ENCODE measurements at places on chromosomes 5 and 9.
A peak's percentile ranks its signal among the peaks of the same experiment; 100 is the strongest.

DNA sequence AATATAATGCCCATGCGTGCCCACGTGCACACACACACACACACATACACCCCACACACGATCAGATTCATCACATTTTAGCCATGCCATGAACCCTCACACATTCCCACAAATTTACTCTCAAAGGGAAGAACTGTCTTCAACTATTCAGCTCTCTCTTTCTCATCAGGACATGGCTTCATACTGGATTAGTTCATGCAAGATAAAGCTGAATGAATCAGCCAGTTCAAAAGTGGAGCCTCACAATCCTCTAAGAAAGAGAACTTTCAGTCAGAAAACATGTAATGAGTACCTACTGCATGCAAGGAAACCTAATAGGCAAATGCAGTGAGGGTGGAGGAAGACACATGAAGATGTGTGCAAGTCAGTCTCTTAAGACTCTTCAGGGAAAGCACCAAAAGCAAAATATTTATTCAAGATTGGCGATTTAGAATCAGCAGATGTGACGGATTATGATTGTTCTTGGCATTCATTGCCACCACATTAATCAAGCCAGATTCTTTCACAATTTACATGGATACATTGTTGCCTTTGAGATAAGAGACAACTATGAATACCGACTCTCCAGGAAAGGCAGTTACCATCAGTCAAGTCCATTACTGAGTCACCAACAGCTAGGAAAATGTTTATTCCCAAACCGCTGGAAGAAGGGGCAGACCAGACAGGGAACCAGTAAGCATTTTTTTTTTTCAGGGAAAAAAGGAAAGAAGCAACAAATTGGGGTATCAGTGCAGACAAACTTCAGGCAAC, 30.3 kb upstream of the PUM3 start:
- no peak for DNase-seq

- DNase-seq: no peak
Measured at GRCh38 chr5:75608870-75609269, 2.4 kb upstream of the ANKDD1B start.

DNA sequence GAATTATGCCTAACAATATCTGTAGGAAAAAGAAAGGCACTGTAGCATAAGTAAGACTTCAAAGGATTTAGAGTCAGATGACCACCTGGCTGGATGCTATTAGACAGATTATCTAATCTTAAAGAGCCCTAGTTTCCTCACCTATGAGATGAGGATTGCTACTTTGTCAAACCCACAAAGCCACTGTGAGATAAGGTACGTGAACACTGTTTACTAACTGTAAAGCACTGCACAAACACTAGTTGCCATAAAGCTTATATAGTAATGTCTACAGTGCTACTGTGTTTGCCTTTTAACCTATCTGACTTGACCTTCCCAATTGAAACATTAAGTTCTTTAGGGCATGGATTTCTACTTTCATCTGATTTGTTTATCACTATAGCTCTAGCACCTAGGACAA, 10.3 kb downstream of the TRMO start:
- DNase-seq: no peak

DNA sequence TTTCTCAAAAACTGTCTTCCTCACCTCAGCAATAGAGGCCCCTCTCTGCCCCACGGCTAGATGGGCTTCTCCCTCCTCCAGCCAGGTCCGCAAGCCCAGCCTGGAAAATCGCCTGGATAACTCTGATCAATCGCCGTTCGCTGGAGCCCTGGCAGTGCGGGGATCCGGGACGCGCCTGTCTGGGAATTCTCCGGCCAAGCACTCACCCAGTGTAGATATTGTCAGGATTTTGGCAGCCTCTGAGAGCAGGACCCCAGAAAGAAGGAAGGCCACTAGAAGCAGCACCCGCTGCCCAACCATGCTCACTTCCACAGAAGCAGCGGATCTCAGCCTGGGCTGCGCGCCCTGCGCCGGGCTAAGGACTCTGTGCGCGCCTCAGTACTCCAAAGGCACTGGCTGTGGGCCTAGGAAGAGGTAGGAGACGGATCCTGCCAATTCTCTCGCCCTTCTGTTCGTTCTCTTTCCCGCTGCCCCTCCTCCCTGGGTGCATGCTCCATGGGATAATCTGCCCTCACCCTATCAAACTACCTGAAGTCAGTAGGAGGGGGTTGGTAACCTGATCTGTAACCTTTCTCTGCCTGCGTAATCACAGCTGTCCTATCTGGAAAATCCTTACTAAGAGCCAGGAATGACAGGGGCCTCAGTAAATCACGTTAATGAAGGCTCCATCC, at the start of gene UGT3A1:
TSS of gene UGT3A1 (minus strand) at position 450 of the 671 bp plus-strand sequence. CDS start at position 300, 150 bp downstream.
- no peak for DNase-seq

- no peak for DNase-seq
Measured at GRCh38 chr5:86536396-86536795, 81.3 kb upstream of the COX7C start.

- DNase-seq: no peak
Measured at GRCh38 chr5:95641741-95642220, 4.8 kb upstream of the RFESD start.

DNA sequence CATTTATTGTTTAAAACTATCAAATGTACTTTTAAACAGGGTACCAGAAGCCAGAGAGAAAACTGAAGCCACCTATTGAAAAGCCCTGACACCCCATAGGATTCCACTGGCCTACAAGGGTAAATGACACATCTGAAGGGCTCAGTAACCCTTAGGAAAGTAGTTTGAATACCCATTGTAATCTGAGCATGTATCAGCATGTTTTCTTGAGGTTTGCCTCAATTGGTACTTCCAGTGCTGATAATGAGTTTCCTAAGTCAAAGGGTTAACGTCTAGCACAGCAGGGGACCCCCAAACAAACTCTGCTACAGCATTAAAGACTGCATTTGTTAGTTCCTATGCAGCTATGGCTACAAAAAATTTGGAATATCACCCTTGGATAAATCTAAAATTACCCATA, 657.1 kb downstream of the NR2F1-AS1 start:
- DNase-seq: no peak

DNA sequence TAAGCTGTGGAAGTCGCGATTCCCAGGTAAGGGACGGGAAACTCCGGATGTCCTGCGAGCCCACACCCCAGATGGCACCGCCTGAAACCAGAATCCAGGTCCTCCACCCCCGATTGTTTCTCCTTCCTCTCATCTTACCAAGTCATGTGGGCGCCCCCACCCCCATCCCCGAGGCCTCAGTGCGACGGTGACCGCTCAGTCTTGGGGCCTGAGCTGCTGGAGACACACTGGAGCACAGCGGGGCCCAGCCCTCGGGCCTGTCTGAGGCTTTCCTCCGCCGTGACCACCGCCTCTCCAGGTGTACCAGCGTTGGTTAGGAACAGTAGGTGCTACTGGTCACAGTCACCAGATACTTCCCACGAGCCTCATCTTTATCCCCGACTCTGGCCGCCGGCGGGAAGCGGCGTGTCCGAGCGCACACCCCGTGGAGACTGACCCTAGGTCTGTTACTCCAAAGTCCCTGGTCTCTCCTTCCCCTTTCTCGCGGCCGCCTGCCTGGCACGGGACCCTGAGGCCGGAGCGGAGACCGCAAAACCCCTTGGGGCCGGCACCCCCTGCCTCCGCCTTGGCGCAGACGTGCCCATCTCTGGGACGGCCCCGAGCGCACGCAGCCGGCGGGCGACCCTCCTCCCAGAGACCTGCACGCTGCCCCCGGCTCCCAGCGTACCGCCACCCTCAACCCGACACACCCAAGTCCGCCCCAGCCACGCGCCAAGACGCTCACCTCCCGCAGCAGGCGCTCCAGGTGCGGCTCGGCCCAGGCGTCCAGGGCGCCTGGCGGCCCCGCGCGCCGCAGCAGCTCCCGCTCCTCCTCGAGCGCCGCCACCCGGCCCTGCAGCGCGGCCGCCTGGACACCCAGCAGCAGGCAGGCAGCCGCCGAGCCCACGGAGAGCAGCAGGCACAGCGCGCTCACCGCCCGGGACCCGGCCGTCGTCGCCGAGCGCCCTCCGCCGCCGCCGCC, 733 bp downstream of the COL23A1 start:
- no peak for DNase-seq

- DNase-seq: no peak
Measured at GRCh38 chr9:120807607-120808379, 14.6 kb upstream of the FBXW2 start.

GRCh38 chr5:81397176-81397575, 3.2 kb upstream of the ACOT12 start:
- no peak for DNase-seq

DNA sequence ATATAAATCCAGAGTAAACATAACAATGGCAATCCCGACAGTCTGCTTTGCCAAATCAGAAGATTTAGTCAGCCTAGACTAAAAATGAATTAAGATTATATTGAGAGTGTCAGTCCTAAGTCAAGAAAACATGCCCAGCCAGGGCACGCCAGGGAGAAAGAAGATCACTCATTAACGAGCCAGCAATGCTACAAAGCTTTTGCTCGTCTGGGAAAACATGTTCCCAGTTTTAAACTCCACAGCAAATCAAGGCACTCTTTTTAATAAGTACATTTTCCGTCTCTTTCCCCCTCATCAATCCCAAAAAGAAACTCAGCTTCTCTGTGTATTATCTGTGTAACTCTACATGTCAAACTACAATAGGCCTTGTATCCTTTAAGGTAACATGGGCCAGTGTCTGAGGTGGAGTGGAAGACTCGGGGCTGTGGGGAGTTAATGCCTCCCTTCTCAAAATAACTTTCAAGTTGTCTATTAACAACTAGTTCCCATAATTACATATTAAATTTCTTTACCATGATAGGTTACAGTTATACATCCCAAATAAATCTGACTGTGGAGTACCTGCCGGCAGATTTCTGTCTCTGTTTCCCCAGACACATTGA, 40.9 kb downstream of the NFIB start:
- no peak for DNase-seq

DNA sequence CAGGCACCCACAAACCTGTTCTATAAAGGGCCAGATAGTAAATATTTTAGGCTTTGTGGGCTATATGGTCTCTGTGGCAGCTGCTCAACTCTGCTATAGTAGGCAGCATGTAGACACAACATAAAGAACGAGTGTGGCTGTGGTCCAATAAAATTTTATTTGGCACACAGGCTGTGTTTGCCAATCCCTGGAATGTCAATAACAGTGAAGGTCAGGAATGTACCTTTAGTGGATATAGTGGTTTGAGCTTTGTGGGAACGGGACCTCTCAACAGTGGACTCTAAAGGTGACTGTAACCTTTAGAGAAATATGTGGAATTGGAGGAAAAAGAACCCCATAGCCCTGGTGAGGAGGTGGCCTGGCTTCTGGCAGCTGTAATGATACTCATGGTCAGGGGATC, 145.2 kb downstream of the MAST4 start:
- no peak for DNase-seq

DNA sequence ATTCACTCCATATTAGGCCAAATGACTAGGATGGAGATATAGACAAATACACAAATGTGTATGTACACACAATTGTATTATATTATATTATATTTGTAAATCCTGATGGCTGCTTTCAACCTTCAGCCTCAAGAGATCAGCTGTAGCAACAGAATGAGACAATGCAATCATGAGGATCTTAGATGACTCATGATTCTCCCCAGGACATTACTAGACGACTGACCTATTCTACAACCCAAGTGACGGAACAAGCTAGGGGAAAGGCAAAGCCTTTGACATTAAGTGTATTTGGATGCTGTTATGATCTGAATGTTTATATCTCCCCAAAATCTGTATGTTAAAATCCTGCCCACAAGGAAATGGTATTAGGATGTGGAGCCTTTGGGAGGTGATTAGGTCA, 66.5 kb downstream of the COX7C start:
- DNase-seq: peak; percentile 11

- no peak for DNase-seq
Measured at GRCh38 chr9:133060417-133060841, 1.4 kb upstream of the CEL start.

DNA sequence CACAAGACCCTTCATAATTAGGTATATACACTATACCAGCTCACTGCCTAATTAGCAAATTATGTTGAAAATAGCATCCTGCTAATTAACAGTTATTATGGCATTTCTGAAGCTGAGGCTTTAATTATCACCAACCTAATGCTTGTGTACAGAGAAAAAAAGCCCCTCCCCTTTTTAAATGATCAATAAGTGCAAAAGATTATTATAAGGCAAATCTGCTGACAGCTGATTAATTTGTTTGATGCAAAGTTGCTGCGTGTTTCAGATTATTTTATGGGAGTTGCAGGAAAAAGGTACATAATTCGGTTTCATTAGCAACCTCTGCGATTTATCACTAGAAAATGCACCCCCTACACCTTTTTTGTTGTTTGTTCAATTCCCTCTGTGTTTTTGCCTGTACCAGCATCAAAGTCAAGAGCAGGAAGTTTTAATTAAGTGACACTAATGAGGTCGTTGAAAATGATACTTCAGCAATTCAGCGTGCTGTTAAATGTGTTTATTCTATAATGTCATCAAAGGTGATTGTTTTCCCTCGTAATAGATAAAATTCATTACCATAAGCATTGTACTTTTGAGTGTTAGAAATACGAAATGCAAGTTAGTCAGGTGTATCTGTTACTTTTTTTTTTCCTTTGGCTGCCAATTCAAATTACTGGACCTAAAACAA, 170.0 kb downstream of the EBF1 start:
- DNase-seq: no peak

DNA sequence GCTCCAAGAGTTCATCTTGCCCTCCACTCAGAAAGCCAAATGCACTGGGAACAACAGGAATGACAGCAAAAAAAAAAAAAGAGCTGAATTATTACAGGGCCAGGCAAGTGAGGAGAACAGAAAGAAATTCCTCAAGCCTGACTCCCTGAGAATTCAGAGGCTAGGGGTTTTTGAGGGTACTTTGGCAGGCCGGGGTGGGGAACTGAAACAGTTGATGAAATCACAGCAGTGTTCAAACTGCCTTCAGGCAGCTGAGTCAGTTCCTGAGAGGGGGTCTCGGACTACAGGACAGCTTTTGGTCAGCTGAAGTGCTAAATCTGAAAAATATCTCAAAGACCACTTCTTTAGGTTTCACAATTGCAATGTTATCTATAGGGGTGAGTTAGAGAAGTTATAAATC, 419.4 kb downstream of the SEMA5A start:
- no peak for DNase-seq

Data from brain pericyte (primary cell).